ENCODE measurements at places on chromosomes 2 and 18. TPM values are rescaled to one million over a fixed set of nuclear protein-coding genes. Genes with fewer than 3 reads are reported as not detected.

The MAP3K19 gene
- not detected for total RNA-seq

The DNAH6 gene
- total RNA-seq, result 0.17 TPM

The CCDC102B gene
- 5.3 TPM for total RNA-seq

The SH3BP4 gene
- 21.6 TPM for total RNA-seq

The GCA gene
- 1.7 TPM for total RNA-seq

The TUBA3E gene
- total RNA-seq, result not detected

The OSBPL6 gene
- 0.52 TPM for total RNA-seq

Measured in bronchial smooth muscle cell (primary cell).